ENCODE measurements at places on chromosomes 3 and 15.

DNA sequence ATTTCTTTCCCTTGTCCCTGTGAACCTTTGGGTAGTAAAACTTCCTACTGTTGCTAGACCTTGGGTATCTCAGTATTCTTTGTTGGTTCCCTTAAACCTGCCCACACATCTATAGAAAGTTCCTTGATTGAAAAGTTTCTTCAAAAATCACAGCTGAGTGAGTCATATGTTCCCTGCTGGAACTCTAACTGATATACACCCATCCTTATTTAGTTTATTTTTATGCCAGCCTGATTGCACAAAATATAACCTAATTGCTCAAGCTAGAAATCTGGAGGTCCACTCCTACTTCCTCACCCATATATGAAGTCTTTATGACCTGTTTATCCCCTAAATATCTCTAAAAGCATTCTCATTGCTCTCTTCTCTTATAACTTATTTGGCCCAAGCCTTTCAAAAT lies 13.7 kb upstream of the GJD2 start:
- no peak for DNase-seq

- DNase-seq: no peak
Measured at GRCh38 chr3:13133471-13133981, 60.3 kb upstream of the IQSEC1 start.

GRCh38 chr3:102661707-102662497 lies 227.1 kb downstream of the ZPLD1 start:
- no peak for DNase-seq

DNA sequence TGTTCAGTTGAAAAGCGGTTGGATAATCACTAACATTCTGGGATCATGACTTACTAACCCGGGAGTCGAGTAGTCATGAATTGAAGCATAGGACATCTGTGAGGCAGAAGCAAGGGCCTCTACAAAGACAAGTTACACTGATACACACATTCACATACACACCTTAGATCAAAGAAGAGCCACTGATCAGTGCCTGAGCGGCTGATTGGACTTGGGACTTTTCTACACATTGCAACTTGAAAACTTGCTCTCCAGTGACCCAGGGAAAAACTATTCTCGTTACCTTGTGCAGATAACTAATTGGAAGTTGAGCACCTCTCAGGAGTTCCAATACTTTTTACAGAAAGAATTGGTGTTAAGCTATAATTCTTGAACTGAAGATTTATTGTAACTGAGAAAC lies 206.0 kb downstream of the CDIN1 start:
- no peak for DNase-seq

DNA sequence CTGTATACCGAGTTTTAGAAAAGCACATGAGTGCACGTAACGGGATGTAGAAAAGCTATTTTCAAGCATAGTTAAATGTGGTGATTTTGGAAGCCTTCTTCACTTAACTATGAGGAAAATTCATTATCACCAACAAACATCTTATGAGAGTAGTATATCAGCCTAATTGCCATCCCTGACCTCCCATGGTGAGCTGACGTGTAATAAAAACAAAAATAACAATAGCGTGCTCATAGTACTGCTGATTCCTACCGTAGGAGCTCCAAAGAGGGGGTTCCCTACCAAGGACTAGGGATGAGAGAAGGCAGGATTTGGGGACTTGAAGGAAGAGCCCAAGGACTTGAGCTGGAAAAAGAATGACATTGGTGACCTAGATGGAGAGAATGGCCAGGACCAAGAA lies 16.9 kb downstream of the ST8SIA2 start:
- DNase-seq: no peak

DNA sequence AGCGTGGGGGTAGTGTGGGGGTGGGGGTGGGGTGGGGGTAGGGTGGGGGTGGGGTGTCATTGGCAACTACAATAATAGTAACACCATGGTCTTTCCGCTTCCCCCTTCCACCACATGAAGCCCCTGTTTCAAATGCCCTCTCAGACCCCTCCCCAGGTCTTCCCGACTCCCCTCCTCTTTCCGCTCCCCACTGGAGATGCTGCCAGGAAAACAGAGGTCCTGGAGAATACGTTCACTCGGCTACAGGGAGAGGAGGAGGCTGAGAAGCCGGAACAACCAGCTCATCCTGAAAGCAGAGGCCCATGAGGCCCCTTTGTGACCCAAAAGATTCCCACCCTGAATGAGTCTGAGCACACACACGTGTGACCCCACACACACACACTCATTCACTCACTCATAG lies 75.4 kb downstream of the CPN2 start:
- DNase-seq: no peak

DNA sequence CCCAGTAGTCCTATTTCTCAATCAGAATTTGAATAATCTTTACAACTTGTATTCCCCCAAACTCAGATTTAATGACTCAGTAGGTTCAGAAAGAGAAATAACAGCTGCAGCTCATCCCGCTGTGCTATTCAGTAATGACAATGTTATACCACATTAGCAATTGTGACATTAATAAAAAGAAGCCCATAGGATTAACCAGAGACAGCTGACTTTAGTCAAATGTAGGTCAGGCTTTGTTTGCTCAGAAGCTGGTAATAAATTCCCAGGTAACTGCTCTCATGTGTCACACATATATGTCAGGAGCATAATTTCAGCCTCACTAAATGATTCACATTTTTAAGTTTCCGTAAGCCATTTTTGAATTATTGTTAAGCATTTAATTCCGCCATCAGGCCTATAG lies 222.0 kb upstream of the UBE2E2 start:
- DNase-seq: no peak

GRCh38 chr3:49602877-49603411 lies 48.7 kb downstream of the BSN start:
- peak; percentile 42 for DNase-seq

GRCh38 chr3:45153658-45154437 lies 7.7 kb upstream of the CDCP1 start:
- DNase-seq: no peak
